Activated CD8-positive, alpha-beta T cell treated with anti-CD3 and anti-CD28 coated beads, Interleukin-2, amount 10 ng/mL, durations not matched to agents 7 days and 5 days (primary cell): ENCODE measurements at places on chromosomes 2 and 18. TPM values are rescaled to one million over a fixed set of nuclear protein-coding genes. Genes with fewer than 3 reads are reported as not detected.

SLC5A7 gene
- total RNA-seq: not detected

ANKRD62 gene
- not detected for total RNA-seq

GRCh38 chr18:52353589-52353988 lies 13.6 kb downstream of the DCC start:
- no peak overlapping the region for H3K4me3 ChIP-seq
- no peaks in the 10 kb centered on the region for H3K4me1 ChIP-seq
- H3K36me3 ChIP-seq: no peaks in the 10 kb centered on the region
- H3K27me3 ChIP-seq: no peaks in the 10 kb centered on the region
- DNase-seq: no peak

DNA sequence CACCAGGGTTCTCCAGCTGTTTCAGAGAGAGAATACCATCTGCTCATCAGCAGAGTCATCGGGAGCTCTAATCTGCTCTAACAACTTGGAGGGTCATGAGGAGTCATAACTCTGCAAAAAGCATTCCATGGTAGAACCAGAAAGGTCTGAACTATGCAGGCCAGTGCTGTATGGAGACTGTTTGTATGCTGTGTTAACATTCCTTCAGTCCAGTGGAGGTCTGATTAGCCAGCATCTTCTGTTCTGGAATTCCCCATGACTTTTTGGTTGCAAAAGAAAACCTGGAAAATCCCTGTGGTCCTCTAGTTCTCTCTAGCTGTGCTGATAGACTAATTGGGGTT lies 9.4 kb upstream of the ITGB6 start:
- H3K36me3 ChIP-seq: no peaks in the 10 kb centered on the region
- H3K4me3 ChIP-seq: no peak overlapping the region
- no peak overlapping the region for H3K27ac ChIP-seq
- no peak for DNase-seq
- H3K27me3 ChIP-seq: peaks cover 9% of the 10 kb centered on the region
- peaks cover 18% of the 10 kb centered on the region for H3K4me1 ChIP-seq

- H3K4me3 ChIP-seq: no peak overlapping the region
- no peaks in the 10 kb centered on the region for H3K27me3 ChIP-seq
- no peaks in the 10 kb centered on the region for H3K36me3 ChIP-seq
- H3K27ac ChIP-seq: no peak overlapping the region
Observed at GRCh38 chr2:147223553-147224060, 621.2 kb upstream of the ACVR2A start.
